ENCODE measurements at places on chromosomes 16 and 17. TPM values are rescaled to one million over a fixed set of nuclear protein-coding genes. Genes with fewer than 3 reads are reported as not detected.

Gene WNT9B
- total RNA-seq = not detected

DNA sequence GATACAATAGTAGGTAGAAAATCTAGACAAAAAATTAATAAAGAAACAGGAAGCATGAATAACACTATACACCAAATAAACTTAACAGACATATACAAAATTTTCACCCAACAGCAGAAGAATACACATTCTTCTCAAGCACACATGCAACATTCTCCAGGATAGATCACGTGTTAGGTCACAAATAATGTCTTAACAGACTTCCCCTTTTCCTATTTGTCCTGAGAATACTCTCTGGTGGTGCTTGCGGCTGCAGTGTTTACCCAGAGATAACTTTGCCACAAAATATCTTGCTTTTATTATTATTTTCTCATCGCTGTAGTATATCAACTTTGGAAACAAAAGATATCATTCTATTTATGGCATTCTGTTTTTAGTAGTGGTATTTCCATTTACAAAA lies 40.6 kb upstream of the ZNF267 start:
- DNase-seq = no peak

- DNase-seq = no peak
Observed at GRCh38 chr17:60680754-60681153, 3.1 kb downstream of the BCAS3 start.

Gene MMP25
- total RNA-seq = not detected

GRCh38 chr16:29962344-29962994 lies 590 bp downstream of the TMEM219 start:
- DNase-seq = peak; percentile 54

DNA sequence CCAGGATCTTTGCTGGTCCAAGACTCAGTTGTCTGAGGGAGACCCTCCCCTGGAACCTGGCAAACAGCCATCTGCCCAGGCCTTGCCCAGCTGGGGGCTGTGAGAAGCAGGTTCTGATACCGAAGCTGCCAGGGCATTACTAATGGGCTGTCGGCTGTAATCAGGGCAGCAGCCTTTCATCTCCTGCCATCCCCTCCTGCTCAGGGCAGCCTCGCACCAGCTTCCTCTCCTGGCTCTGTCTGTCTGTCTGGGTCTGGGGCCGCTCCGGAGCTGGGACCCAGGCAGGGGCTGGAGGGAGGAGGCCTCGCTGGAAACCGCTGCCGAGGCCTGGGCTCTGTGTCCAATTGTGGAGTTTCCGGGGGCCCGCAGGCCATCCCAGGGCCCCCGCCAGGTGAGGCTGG lies 21.6 kb upstream of the BRD7 start:
- DNase-seq = no peak

Gene SCGB1C2
- not detected for total RNA-seq

Measured in M059J (cell line).